ENCODE measurements at places on chromosomes 7 and 10. TPM values are rescaled to one million over a fixed set of nuclear protein-coding genes. Genes with fewer than 3 reads are reported as not detected.

DNA sequence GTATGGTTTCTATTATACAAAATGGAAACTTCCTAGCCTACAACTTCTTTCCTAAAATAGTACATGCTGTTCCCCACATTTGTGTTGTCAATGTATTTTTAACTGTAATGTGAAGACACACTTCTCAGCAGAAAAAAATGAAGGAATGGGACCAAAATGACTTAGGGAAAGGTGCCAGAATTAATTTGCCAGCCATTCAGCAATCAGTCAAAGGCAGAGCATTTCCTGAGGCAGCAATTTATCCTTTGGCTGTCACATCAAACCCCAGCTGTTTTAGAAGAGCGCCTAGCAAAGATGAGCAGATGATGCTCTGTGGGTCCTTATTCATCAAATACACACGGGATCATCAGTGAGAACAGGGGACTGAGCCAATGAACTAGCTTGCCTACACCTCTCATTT lies 592.5 kb downstream of the KCNMA1 start:
- DNase-seq, result no peak
- H3K4me1 ChIP-seq, result peaks cover 2% of the 10 kb centered on the region
- no peaks in the 10 kb centered on the region for H3K27me3 ChIP-seq
- H3K4me3 ChIP-seq, result no peak overlapping the region

- no peak for DNase-seq
- H3K4me1 ChIP-seq, result no peaks in the 10 kb centered on the region
- no peak overlapping the region for H3K27ac ChIP-seq
- no peak overlapping the region for H3K4me3 ChIP-seq
- H3K36me3 ChIP-seq, result no peaks in the 10 kb centered on the region
These were observed 40.7 kb downstream of the TBC1D12 start for GRCh38 chr10:94443047-94443446.

DNA sequence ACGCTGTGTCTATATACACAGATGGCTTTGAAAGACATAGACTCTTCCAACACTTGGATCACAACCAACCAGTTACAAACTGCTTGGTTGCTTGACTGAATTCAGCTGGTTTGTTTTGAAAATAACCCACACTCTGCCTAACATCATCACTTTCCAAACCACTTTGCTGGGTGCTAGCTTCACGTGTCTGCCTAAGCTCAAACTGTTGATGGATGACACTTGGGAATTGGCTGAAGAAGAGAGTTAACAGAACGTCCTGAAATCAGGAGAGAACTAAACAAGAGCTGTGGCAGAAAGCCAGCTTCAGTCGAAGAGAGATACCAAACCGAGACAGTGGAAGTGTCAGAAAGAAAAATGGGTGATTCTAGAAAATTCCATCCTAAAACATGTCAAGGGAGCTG lies 420.8 kb upstream of the AUTS2 start:
- no peak overlapping the region for H3K4me3 ChIP-seq
- no peaks in the 10 kb centered on the region for H3K36me3 ChIP-seq
- DNase-seq, result peak; percentile 73
- H3K27me3 ChIP-seq, result no peaks in the 10 kb centered on the region
- no peak overlapping the region for H3K27ac ChIP-seq

GRCh38 chr7:106057962-106058927 lies 53.9 kb downstream of the SYPL1 start:
- no peaks in the 10 kb centered on the region for H3K36me3 ChIP-seq
- no peak overlapping the region for H3K27ac ChIP-seq
- H3K27me3 ChIP-seq, result peaks cover 4% of the 10 kb centered on the region
- no peak for DNase-seq

GRCh38 chr7:106344861-106345260 lies 60.1 kb upstream of the NAMPT start:
- H3K4me1 ChIP-seq, result no peaks in the 10 kb centered on the region
- H3K27ac ChIP-seq, result no peak overlapping the region
- no peaks in the 10 kb centered on the region for H3K36me3 ChIP-seq
- peak; percentile 45 for DNase-seq

DNA sequence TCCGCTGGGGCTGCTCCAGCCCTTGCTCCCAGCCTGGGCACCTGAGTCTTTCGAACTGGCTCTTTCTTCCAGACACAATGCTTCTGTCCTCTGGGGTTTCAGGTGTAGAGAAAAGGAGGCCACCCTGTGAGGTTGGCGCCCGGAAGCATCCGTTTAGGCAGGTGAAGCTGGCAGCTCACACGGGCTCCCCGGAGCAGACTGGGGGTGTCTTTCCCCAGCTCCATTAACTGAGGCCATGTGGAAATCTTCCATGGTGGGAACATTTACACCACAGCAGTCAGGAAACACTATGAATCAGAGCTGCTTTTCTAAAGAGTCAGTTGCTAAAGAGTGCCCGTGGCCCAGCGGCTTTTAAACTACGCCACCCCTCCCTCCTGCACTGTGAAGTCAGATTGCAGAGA lies 29.2 kb downstream of the PRKAG2 start:
- no peaks in the 10 kb centered on the region for H3K27me3 ChIP-seq
- H3K4me3 ChIP-seq, result no peak overlapping the region
- no peaks in the 10 kb centered on the region for H3K36me3 ChIP-seq
- H3K27ac ChIP-seq, result no peak overlapping the region
- no peak for DNase-seq

DNA sequence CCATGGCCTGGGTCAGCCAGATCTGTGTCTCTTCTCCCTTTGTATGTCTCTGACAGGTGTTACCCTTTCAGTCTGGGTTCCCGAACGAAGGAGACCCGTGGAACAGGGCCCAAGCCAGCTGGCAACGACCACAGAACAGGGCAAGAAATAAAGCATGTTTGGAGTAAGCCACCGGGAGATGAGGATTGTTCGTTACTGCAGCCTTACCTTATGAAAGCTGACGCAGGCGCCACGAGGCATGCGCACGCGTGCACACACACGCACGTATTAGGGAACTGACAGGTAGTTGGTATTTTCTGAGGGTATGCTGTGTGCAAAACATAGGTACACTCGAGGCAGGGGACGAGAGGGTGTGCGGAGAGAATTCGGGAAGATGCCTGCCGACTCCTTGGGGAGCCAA lies 46.4 kb upstream of the ENO4 start:
- no peak overlapping the region for H3K27ac ChIP-seq
- no peak overlapping the region for H3K4me3 ChIP-seq
- no peaks in the 10 kb centered on the region for H3K36me3 ChIP-seq
- no peak for DNase-seq

DNA sequence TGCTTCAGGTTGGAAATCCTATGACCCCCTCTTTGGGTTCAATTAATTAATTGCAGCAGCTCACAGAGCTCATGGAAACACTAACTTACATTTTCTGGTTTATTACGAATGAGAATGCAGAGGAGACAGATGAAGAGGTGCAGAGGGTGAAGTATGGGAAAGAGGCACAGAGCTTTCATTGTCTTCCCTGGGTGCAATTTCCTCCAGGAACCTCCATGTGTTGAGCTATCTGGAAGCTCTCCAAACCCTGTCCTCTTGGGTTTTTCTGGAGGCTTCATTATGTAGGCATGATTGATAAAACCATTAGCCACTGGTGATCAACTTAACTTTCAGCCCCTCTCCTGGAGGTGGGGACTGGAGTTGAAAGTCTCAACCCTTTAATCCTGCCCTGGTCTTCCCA lies 133.0 kb upstream of the AUTS2 start:
- H3K27ac ChIP-seq, result no peak overlapping the region
- H3K27me3 ChIP-seq, result no peaks in the 10 kb centered on the region
- no peaks in the 10 kb centered on the region for H3K36me3 ChIP-seq
- H3K4me3 ChIP-seq, result no peak overlapping the region
- H3K4me1 ChIP-seq, result no peaks in the 10 kb centered on the region
- no peak for DNase-seq

DNA sequence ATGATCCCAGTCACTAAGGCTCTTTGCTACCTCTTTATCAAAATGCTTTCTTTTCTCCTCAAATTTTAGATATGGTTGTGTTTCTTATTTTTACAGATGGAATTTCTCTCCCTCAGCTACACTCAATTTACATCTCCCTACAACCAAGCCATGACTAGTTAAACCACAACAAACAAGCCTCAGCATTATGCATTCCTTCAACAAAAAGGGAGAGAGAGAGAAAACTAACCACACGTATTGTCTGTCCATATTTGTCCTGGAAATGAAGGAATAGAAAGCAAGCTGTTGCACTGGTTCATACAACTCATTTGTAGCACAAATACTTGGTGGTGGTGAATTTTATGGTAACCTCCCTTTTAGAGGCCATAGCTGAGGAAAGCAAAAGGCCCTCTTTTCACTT lies 286.4 kb downstream of the AHR start:
- no peak overlapping the region for H3K4me3 ChIP-seq
- no peak for DNase-seq

- no peak overlapping the region for H3K4me3 ChIP-seq
- no peak overlapping the region for H3K27ac ChIP-seq
- DNase-seq, result peak; percentile 61
- H3K27me3 ChIP-seq, result peaks cover 4% of the 10 kb centered on the region
- no peaks in the 10 kb centered on the region for H3K4me1 ChIP-seq
- no peaks in the 10 kb centered on the region for H3K36me3 ChIP-seq
These were observed 18.6 kb upstream of the SDK1 start for GRCh38 chr7:3282457-3282856.

DNA sequence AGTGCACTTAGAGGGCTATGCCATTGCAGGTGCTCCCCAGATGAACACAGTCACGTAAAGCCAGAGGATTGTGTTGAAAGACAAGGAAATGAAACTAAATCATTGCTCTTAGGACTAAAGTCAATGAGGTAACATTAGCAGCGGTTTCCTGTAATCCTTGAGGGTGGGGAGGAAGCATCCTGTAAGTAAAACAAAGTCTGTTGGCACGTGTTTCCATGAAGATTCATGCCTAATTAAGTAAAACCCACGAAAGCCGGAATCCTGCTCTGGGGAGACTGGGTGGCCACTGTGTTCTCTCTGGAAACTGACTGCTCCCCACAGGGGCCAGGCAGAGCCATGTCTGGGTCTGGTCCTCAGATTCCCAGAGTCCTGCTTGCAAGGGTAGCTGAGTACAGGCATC lies 18.3 kb downstream of the STEAP1B start:
- no peaks in the 10 kb centered on the region for H3K27me3 ChIP-seq
- H3K4me3 ChIP-seq, result no peak overlapping the region
- no peaks in the 10 kb centered on the region for H3K36me3 ChIP-seq

- no peaks in the 10 kb centered on the region for H3K27me3 ChIP-seq
- no peak overlapping the region for H3K4me3 ChIP-seq
- no peak overlapping the region for H3K27ac ChIP-seq
- no peak for DNase-seq
These were observed 12.4 kb upstream of the SORBS1 start for GRCh38 chr10:95573527-95573926.

- DNase-seq, result peak; percentile 76
- H3K36me3 ChIP-seq, result no peaks in the 10 kb centered on the region
- H3K4me1 ChIP-seq, result peaks cover 18% of the 10 kb centered on the region
These were observed 4.1 kb downstream of the MBLAC1 start for GRCh38 chr7:100130608-100131453.

SLC13A4 gene
- total RNA-seq, result 0.09 TPM

H2BK1 gene
- total RNA-seq, result not detected

CALHM3 gene
- total RNA-seq, result not detected

GPER1 gene
- 9.6 TPM for total RNA-seq

CALML5 gene
- total RNA-seq, result not detected

TFEC gene
- total RNA-seq, result 1.2 TPM

NUTM2B gene
- 0.75 TPM for total RNA-seq

CCL26 gene
- total RNA-seq, result 0.84 TPM

TMEM196 gene
- total RNA-seq, result 0.04 TPM

All from muscle of leg (tissue), 16 donors.